Thyroid gland (tissue), 4 donors: ENCODE measurements at places on chromosomes 16 and 17. TPM values are rescaled to one million over a fixed set of nuclear protein-coding genes. Genes with fewer than 3 reads are reported as not detected.

Gene STX1B
- not detected for total RNA-seq

Gene UTS2R
- 0.22 TPM for total RNA-seq

DNA sequence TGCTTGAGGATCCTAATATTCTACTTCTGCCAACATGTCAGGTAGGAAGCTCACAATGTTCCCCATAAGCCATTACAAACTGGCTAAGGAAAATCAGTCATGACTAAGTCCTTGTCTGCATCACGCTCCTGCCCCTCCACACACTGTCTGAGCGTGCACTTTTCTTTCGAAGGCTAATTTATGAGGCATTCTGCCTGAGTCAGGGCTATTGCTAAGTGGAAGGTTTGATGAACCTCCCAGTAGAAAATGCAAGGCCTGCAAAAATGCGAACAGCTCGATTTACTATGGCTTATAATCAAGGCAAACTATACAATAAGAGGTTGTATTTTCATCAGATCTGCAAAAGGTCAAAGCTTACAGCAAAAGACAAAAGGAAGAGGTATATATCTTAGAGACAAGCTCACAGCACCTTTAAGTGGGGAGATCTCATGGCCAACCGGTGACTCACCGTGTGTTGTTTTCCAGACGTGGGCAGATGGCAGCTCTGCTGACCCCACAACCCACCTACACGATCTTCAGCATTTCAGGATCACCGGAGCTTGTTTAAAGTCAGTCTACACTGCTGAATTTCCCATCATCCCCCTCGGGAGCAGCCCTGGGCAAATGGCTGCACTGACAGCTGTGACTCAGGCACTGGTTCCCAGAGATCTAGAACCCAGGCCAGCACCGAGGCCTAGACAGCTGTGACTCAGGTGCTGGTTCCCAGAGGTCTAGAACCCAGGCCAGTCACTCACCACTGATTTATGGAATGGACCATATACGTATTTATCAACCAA lies 26.1 kb downstream of the MEAK7 start:
- no peak for DNase-seq

DNA sequence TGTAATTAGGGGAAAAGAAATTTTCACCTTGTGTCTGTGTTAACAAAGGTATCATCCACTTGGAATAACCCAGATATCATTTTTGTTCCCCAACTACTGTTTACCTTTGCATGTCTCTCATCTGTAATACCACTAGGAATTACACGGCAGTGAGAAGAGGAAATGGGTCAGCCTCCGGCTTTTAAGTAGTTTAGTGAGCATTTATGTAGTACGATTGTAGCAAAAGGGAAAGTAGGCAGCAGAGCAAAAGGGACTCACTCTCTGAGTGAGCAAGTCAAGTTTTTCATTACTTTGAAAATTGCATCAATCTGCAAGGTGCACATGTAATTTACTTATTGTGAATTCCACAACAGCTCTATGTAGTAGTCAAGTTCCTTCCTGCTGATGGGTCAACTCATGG lies 11.2 kb downstream of the PHF12 start:
- DNase-seq: no peak

- DNase-seq: no peak
Measured at GRCh38 chr17:60391471-60392041, 377 bp downstream of the USP32 start.

DNA sequence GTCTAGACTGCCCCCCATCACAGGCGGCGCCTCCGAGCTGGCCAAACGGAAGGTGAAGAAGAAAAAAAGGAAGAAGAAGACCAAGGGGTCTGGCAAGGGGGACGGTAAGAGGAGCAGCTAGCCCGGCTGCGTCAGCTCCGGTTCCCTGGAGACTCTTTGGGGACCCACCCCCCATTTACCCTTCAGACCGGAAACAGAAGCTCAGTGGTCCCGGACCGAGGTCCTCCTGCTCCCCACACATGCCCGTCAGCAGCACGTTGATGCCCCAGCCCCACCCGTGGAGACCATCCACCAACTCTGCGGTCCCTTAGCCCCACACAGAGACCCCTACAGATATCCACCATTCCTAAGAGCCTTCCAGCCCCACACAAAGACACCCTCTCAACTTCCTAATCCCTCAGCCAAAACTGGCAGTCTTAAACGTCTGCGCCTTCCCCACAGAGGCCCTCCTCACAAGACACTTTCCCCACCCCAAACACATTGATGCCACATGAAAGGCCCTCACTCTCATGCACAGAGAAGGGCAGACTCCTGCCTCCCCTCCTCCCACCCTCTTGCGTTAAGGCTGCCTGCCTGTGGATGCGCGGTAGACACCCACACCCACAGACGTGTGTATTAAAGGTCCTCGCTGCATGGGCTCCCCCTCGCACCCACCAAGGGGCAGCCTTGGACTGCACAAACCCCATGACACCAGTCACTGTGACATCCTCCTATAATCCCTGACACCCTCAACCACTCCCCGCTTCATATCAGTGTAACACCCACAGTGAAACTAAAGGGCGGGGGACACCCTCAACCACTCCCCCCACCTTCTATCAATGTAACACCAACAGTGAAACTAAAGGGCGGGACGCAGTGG lies 58.2 kb upstream of the RPH3AL start:
- peak; percentile 14 for DNase-seq

- DNase-seq: no peak
Measured at GRCh38 chr17:72204742-72205141, 83.9 kb downstream of the SOX9 start.

DNA sequence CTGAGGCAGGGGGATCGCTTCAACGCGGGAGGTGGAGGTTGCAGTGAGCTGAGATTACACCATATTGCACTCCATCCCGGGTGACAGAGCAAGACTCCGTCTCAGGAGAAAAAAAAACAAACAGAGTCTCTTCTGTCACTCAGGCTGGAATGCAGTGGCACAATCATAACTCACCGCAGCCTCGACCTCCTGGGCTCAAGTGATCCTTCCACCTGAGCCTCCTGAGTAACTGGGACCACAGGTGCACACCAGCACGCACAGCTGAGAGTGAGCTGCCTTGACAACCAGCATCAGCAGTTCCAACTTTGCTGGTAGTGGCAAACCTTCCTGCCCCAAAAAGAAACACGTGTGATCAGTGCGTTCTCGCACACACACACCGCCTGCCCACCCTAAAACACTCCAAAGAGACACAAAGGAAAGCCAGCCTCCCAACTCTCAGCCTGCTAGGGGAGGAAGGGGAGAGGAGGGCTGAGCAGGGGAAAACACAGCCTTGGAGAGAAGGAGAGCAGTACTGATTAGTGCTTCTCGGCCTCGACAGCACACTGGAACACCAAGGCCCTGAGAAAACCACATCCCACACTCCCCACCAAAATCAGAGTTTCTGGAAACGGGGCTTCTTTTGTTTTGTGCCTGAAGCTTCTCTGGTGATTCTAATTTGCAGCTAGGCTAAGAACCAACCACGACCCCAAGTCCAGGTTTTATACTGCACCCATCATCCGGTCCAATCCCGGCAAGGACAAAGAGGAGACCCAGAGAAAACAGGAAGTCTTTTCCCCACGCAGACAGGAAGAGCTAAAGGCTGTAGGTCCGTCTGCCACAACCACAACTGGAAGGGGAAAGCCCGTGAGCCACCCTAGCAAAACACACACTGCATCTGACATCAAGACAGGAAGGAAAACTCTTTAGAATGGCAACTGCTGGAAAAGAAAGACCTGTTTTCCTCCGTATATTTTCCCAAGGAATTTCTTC lies 28.8 kb downstream of the ZCCHC14 start:
- DNase-seq: peak; percentile 45

DNA sequence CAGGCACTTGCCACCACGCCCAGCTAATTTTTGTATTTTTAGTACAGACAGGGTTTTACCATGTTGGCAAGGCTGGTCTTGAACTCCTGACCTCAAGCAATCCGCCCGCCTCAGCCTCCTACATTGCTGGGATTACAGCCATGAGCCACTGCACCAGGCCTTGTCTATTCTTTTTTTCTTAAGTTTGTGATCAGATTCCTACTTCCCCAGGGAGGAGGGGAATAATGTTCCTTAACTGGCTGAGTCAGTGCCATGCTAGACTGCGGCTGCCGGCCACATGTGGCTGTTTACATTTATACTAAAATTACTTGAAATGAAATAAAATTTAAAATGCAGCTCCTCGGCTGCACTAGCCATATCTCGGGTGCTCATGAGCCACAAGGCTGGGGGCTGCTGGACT lies 27.8 kb upstream of the USP36 start:
- no peak for DNase-seq

- DNase-seq: no peak
Measured at GRCh38 chr17:67490471-67490870, 113.4 kb downstream of the PITPNC1 start.

DNA sequence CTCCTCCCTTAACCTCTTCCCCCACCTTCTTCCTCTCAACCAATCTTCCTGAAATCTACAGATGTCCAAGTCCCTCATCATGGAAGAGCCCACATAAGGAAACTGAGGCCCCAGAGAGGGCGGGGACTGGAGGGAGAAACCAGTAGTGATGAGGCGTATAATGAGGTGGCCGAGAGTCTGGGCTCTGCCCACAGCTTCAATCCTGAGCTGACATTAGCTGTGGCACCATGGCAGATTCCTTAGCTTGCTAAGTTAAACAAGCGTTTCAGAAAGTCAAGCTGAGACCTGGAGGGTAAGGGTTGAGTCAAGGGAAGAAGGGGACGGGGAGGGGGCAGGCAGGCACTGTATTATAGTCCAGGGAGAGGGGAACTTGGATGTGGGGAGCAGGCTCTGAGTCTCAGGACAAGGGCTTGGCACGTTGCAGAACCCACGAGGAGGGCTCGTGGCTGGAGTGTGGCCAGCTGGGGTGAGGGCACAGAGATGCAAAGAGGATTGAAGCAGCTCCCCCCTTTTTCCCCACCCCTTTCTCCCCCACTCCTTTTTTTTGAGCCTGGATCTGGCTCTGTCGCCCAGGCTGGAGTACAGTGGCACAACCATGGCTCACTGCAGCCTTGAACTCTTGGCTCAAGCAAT lies 13.3 kb downstream of the ARHGAP23 start:
- no peak for DNase-seq
